ENCODE measurements at places on chromosomes 11 and 22. TPM values are rescaled to one million over a fixed set of nuclear protein-coding genes. Genes with fewer than 3 reads are reported as not detected.

Gene TBX10
- not detected for total RNA-seq

DNA sequence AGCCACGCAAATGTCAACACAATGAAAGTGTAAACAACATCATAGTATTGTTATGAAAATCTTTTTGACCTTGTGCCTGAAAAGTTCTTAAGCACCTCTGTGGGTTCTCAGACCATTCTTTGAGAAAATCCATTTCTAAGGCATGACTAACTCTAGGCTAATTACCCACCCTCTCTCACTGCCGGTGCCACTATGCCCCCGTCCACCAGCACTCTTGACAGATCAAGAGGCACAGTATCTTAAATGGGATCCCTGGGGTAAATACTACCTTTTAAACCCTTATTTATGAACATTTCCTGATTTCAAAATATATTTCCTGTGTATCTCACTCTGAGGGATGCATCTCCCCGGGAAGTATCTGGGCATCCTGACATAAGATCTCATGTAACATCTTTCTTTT, 607.5 kb downstream of the METTL15 start:
- no peak for DNase-seq

Gene OR8U1
- total RNA-seq: not detected

Gene IGSF22
- total RNA-seq: 1.2 TPM

DNA sequence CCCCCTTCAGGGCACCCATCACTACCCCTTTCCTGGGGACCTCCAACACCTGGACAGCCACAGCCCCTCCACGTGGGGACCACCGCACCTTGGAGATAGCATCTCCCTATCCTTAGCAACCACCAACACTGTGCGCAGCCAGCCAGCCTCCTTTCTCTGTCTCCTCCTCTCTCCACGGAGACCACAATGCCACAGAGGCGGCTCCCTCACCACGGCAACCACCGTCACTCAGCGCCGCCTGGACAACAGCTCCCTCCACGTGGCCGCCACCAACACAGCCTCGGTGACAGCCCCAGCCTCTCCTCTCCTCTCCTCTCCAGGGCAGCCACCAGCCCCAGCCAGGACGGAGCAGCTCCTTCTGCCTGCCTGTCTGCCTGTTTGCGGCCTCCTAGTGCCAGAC, 10.5 kb downstream of the ELFN2 start:
- DNase-seq: no peak

DNA sequence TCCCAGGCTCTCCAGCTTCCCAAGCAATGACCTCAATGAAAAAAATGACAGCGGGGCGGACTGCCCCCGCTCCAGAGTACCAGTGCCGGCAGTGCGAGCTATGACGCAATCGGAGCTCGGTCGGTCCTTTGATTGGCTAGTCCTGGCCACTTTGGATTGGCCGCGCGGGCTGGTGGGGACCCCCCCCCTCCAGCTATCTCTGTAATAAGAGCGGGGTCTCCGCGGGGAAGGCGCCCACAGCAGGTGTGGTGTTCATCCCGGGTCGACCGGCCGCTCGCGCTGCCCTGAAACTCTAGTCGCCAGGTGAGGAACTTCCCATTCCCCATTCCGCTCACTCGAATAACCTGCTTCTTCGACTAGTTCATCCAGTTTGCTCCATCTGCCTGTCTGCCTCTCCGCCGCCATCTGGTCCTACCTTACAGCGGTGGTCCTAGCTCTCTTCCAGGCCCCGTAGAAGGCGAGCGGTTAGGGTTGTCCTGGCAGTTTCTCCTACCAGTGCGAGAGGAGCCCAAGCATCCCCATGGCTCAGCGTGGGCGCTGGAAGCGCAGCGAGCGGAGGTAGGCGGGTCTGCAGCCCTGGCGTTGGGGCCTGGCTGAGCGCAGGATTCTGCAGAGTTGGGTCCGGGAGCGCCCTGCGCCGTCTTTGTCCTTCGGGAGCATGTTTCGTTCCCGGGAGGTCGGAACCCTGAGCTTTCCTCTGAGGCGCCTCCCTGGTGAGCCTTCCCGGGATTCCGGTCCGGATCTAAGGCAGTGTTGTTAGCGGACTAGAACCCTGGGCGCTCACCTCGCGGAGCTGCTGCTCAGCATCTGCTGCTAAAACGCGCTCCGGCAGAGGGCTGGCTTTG, at the start of gene CALCB:
Gene CALCB, plus strand, starts transcription at position 233 of the 845 bp plus-strand sequence. CDS start 1,126 bp downstream, outside the sequence.
- no peak for DNase-seq

Gene GUCD1
- 148 TPM for total RNA-seq

Gene TESMIN
- 0.81 TPM for total RNA-seq

GRCh38 chr11:9625728-9626127, 38.1 kb upstream of the SWAP70 start:
- no peak for DNase-seq

Gene LRRC4C
- 2.2 TPM for total RNA-seq

Gene OLFML1
- total RNA-seq: 30.6 TPM

DNA sequence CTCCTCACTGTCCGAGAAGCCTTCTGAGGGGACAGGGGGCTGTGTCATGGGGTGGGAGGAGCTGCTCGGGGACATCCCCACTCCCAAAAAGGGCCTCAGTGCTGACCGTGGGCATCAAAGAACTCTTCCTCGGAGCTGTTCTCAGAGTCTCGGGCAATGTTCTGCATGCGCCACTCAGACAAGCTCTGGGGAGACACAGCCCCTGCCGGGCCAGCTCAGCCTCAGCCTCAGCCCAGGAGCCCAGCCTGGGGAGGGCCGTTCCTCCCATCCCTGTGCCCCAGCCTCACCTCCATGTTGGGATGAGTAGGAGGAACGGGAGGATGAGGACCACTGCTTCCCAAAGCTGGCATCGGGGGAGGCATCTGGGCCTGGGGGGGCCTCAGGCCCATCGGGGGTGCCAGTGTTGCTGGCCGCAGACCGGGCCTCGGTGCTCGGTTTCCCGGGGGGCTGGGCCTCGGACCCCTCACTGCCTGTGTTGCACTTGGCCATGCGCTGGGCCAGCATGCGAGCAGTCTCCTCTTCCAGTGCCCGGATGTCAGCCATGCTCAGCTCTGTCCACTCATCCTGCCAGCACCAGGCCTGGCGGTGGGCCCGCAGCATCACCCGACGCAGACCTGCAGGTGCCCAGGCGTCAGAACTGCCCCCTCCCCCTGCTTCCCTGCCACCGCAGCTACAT, 5.2 kb downstream of the PITPNM1 start:
- DNase-seq: no peak

DNA sequence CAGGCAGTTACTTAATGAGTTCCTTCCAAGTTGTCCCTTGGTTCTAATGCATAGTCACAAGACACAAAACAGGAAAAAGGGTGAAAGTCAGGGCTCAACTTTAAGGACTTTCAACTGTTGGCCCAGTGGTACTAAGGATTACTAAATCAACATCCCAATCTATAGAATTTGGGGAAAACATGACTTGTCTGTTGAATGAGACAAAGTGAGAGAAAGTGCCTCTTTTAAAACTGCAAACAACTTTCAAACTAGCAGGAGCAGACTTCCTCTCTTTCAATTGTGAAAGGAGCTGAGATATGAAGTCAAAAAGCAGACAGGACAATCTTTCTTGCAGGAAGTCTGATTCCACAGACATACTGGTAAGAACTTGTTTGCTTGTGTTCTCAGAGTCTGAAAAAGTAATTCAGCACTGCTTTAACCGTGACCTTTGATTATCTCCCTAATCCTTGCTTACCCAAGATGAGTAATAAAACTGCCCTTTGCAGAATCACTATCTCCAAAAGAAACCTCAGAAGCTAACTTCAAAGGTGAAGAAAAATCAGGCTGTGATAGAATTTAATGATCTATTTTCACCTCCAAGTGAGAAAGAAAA, 960.7 kb upstream of the RAG2 start:
- DNase-seq: no peak

GRCh38 chr11:11856638-11857037, 14.9 kb downstream of the USP47 start:
- no peak for DNase-seq

DNA sequence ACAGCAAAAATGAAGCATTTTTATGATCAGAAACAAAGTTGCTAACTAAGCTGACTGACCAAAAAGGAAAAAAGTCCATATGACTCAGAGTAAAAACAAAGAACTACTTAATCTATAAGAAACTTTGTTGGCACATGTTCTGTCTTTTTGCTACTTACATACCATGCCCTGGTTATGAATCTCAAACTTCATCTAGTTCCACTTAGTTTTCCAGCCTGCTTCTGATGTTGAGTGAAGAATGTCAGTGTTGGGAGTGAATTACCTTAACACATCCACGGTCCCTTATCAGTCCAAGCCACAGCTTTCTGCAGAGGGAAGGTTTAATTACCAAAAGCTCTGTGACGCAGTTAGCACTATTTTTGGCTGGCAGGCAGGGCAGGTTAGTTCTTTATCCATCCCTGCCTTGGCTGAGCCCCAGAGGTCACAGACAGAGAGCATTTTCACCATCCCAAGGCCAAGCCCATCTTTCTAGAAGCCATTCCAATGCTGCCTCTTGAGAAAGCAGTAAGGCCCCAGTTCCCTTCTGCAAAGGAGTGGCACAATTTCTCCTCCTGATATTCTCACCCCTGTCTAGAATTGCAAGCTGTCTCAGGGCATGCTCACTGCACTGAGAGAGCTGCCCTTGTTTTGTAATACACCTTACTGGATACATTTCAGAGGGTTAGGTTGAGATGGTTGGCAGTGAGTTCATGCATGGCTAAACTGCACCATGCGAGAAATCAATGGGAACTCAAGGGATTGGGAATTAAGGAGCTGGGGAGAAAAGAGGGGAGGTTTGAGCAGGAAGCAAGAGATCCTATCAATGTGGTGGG, 67.1 kb downstream of the SLC1A2 start:
- DNase-seq: no peak

Gene CASP5
- total RNA-seq: 1.9 TPM

GRCh38 chr22:20153945-20154344, 3.1 kb upstream of the CCDC188 start:
- no peak for DNase-seq

- no peak for DNase-seq
Measured at GRCh38 chr11:130403271-130403804, 25.1 kb downstream of the ADAMTS8 start.

Gene OR8D4
- not detected for total RNA-seq

DNA sequence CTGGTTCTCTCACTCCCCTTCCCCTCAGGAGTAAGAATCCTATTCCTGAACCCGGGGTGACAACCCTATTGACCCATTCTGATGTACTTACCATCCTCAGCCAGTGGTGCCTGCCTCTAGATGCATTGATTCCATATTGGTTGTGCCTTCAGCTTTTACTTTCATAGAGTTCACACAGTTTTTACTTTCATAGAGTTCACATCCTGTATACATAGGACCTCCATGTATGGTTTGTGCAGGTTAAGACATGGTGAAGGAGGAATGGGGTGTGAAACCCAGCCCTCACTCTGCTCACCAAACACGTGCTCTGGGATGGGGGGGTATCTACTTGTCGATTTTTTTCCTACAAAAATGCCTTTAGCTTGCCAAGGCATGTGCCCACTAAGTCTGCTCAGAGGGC, 105.6 kb upstream of the TBCEL start:
- DNase-seq: no peak

GRCh38 chr22:38613588-38613987, 42.6 kb downstream of the FAM227A start:
- DNase-seq: no peak

- no peak for DNase-seq
Measured at GRCh38 chr11:129590753-129591475, 215.3 kb downstream of the BARX2 start.

GRCh38 chr22:31020334-31020733, 51.3 kb downstream of the TUG1 start:
- DNase-seq: no peak

Gene MUC5B
- total RNA-seq: 1.2 TPM

GRCh38 chr11:71252770-71253730, 673 bp upstream of the SHANK2 start:
- peak; percentile 80 for DNase-seq

Gene RFPL3
- total RNA-seq: not detected

DNA sequence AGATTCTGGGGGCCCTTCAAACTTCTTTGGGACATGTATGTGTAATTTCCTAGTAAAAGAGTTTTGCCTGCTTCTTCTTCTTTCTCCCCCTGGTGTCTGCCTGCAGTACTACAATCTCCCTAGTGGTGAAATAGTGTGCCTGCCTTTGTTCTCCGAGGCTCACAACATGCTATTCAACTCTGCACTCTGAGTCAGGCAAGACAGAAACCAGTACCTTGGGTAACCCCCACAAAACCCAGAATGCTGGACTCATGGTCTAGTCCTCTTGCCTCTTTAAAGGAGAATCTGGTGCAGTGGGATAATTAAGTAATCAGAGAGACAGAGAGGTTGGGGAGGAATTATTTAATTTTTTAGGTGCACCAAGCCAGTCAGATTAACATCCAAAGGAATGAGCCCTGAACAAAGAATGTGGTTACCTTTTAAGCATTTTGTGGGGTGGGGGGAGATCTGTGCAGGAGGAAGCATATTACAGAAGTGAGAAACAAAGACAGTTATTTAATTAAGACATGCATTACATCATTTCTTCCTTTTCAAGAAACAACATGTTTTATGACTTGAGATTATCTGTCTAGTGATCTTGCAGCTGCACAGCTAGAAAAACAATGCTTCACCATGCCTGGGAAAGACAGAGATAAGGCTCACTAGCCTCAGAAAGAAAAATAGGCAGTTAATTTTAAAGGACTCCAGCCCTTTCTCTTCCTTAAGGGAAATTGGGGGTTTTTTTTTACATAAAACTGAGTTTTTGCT, 11.0 kb upstream of the MS4A6A start:
- DNase-seq: no peak

Gene ALG8
- total RNA-seq: 31.5 TPM

DNA sequence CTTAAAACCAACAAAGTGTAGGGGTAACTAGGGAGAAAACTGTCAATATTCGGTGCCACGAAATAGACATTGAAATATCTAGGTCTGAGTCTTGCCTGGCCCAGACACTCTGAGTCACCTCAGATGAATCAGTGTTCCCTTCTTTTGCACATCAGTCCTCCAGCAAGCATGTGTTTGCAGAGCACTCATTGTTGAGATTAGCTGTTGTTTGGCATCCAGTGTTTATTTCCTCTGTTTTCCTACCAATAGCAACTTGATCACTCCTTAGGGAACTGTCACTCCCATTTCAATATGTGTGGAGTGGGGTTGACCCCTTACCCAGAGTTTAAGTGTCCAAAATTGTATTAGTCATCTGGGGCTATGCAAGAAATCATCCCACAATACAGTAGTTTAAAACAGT, 4.7 kb upstream of the ASCC2 start:
- no peak for DNase-seq

- DNase-seq: no peak
Measured at GRCh38 chr22:42959576-42960509, 55.1 kb downstream of the PACSIN2 start.

All from upper lobe of right lung (tissue), 1 donor.